ENCODE measurements at places on chromosomes 12 and 14.
A peak's percentile ranks its signal among the peaks of the same experiment; 100 is the strongest.

DNA sequence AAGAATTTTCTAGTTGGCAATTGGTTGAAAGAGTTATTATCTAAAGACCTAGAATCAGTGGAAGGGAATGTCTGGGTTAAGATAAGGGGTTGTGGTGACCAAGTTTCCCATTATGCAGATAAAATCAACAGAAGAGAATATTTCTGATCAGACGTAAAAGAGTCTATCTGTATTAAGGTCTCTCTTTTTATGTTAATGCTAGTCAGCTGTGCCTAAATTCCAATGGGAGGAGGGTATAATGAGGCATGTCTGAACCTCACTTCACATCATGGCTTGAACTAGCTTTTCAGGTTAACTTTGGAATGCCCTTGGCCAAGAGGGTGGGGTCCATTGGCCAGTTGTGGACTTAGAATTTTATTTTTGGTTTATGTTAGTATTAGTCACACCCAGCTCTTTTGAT, 34.3 kb upstream of the CHST11 start:
- no peak for DNase-seq

GRCh38 chr12:120118321-120119061, 1.9 kb upstream of the RAB35 start:
- no peak for DNase-seq

DNA sequence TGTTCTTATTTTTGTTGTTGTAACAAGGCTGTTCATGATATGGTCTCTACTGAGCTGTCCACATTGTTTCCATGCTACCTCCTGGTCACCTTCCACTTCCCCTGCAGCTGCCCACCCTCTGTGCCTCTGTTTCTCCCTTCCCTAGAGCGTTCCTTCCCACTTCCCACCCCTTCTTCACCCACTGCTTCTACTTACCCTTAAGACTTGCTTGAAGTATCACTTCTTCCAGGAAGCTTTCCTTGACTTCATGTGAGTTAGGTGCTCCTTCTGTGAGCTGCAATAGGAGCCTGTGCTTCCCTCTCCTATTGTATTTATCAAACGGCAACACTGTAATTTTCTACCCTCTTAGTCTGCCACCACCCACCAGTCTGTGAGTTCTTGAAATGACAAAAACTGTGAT, 286.8 kb upstream of the AMIGO2 start:
- no peak for DNase-seq

DNA sequence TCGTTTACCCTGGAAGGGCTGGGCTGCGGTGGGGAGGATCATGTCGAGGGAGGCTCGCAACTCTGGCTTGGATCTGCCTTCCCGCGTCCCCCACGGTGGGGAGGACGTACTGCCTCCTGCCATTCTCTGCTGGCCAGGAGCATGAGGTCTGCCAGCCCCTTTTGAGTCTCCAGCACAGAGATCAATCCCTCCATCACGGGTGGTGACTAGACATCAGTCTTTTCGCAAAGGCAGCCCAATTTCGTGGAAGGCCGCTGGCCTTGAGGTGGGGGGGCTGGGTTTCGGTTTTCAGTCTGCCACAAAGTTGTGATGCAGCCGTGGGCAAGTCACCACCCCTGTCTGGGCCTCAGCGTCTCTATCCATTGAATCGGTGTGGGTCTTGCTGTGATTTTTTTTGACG, 62.2 kb downstream of the PRMT8 start:
- DNase-seq = no peak

- DNase-seq = peak; percentile 18
Measured at GRCh38 chr12:5022465-5023061, 21.1 kb upstream of the KCNA5 start.

DNA sequence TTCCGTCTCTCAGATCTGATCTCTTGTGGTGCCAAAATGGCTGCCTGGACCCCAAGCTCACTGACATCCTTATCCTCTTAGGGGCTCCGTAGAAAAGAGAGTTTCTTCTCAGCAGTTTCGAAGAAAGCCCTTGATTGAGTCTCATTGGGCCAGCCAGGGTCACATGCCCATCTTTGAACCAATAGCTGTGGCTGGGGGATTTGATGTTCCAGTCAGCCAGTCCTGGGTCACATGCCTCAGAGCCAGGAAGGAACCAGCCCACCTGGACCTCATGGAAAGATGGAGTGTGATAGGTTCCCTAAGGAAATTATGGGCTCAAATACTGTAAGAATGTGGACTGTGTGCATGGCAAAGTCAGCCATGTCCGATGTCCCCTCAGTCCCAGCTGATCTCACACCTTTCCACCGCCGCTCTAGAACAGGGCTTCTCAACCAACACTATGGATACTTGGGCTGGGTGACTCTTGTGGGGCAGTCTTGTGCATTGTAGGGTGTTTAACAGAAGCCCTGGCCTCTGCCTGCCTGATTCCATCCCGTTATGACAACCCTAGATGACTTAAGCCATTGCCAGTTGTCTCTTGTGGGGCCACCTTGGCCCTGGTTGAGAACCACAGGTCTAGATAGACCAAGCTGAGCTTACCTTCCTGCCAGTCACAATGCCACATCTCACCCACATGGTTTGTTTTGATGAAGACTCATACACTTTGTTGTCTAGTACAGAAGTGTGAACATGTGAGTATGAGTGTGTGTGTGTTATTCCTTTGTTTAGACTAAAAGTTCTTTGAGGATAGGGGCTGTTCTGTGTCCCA, 163.9 kb downstream of the ADGRD1 start:
- no peak for DNase-seq

GRCh38 chr14:105168496-105168978, at the start of gene JAG2:
JAG2 (minus strand) TSS chr14:105168776; CDS start chr14:105168420, 356 bp downstream.
- peak; percentile 38 for DNase-seq

DNA sequence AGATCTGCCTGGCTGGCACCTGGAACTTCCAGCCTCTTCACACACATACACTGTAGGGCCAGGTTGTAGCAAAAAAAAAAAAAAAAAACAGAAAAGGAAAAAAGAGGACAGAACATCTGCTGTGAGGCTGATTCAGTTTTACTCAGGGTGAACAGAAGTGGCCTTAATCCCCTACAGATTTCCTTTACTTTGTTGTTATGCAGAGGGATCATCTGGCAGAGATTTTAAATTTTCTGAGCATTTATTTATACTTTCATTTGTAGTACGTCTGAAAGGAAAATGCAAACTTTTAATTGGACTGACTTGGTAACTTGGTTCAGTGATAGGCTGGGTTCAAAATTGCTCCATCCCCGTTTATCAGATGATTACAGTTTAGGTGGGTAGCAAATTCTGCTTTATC, 50.8 kb upstream of the PRICKLE1 start:
- DNase-seq = no peak

DNA sequence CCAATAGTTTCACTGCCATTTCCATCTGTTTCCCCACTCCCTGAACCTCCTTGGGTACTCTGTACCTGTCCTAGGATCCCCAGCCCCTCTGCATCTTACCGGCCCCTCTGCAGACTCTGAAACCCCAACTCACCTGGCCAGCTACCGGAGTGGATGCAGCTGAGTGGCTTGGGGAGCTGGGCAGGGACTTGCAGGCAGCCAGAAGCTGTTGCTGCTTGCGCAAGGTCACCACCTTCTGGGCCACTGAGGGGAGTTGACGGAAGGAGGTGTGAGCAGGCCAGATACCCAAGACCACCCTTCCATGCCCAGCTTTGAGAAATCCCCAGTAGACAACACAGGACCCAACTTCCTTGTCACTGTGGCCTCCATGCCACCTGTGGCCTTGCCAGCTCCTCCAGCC, 6.3 kb downstream of the AGAP2 start:
- DNase-seq = no peak

- no peak for DNase-seq
Measured at GRCh38 chr14:36502558-36503508, 17.2 kb downstream of the NKX2-1 start.

- no peak for DNase-seq
Measured at GRCh38 chr12:105229371-105229770, 6.6 kb downstream of the APPL2 start.

DNA sequence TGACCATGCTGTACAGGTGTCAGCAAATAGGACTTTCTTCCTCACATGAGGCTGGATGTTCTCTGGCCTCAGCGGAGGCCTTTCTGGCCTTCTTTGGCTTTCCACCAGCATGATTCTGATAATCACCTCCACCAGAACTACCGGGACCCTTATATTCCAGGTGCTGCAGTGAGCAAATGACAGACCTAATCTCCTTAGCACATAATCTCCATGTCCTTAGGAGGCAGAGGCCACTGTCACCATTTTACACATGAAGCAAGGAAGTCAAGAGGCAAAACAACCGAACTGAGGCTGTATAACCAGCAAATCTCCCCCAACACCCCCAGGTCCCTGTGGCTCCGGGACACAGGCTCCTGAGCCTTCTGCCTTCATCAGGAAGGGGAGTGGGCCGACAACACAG, 91.2 kb downstream of the ITPK1 start:
- no peak for DNase-seq

GRCh38 chr12:466039-466438, 6.3 kb downstream of the B4GALNT3 start:
- no peak for DNase-seq

GRCh38 chr12:102602521-102602920, 122.2 kb upstream of the IGF1 start:
- no peak for DNase-seq

DNA sequence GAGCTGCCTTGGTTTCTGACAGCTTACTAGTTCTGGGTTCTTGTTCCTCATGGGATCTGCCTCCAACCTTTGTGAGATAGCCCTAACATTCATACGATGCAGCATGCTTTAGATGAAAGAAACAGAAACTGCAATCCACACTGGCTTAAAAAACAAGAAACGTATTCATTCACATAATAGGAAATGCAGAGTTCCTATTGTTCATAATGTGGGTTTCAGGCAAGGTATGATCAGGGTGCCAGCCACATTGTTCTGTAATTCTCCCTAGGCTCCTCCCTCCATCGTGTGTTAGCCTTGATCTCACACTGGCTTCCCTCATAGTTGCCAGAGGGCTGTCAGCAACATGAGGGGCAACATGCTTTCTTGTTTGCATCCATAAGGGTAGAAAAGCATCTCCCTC, 2.7 kb upstream of the CCDC63 start:
- no peak for DNase-seq

- DNase-seq = peak; percentile 59
Measured at GRCh38 chr12:127162902-127163301, 1104.1 kb upstream of the TMEM132C start.

DNA sequence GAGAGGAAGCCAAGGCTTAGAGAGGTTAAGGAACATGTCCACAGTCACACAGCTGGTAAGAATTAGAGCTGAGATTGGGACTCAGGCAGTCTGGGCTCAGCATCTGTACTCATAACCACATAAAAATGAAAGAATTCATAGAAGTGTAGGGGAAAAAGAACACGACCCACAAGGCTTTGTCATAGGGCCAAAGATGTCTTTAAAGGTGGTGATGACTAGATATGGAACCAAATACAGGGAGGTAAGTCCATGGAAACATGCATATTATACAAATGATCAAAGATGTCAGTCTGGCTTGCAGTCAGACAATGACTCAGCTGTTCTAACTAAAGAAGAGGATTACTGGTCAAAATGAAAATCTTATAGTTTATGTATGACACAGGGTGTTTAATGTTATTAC, 7.2 kb upstream of the SSPN start:
- no peak for DNase-seq

GRCh38 chr14:92412912-92413311, 89.9 kb downstream of the SLC24A4 start:
- no peak for DNase-seq

GRCh38 chr14:92039063-92039718, 668 bp downstream of the TRIP11 start:
- no peak for DNase-seq

GRCh38 chr12:129385637-129385990, 518.2 kb downstream of the TMEM132D start:
- DNase-seq = no peak

GRCh38 chr12:43308776-43309175, 243.2 kb downstream of the ADAMTS20 start:
- no peak for DNase-seq

DNA sequence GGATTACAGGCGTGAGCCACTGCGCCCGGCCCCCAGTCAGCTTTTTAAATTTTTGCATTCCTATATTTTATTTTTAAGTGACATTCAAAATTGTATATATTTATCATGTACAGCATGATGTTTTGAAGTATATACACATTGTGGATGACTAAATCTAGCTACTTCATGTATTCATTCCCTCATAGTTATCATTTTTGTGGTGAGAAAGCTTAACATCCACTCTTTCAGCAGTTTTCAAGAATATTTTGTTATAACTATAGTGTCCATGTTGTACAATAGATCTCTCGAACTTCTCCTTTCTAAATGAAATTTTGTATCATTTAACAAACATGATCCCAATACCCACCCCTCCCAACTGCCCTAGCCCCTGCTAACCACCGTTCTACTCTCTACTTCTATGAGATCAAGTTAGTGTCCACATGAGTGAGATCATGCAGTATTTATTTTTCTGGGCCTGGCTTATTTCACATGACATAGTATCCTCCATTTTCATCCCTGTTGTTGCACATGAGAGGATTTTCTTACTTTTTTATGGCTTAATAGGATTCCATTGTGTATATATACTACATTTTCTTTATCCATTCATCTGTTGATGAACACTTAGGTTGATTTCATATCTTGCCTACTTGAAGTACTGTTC, 8.8 kb upstream of the HEBP1 start:
- no peak for DNase-seq

- DNase-seq = no peak
Measured at GRCh38 chr14:80933282-80933681, 8.3 kb downstream of the CEP128 start.

DNA sequence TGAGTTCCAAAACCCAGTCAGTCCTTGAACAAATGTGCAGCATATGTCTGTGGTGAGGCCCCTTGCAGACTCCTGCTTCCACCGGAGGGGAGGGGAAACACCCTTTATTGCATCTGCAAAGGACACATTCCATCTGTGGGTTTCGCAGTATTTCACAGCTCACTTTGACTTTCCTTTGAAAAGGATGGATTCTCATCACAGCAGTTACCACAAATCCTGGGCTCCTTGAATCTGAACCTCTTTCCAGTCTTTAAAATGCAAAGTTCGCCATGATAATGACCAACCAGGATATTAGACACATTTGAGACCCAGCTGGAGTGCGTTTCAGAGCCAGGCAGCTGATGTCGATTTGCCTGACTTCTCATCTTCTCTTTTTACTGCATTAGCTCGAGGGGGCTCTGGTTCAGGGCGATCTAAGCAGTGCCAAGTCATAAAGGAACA, 242.4 kb downstream of the SLC15A4 start:
- DNase-seq = no peak

DNA sequence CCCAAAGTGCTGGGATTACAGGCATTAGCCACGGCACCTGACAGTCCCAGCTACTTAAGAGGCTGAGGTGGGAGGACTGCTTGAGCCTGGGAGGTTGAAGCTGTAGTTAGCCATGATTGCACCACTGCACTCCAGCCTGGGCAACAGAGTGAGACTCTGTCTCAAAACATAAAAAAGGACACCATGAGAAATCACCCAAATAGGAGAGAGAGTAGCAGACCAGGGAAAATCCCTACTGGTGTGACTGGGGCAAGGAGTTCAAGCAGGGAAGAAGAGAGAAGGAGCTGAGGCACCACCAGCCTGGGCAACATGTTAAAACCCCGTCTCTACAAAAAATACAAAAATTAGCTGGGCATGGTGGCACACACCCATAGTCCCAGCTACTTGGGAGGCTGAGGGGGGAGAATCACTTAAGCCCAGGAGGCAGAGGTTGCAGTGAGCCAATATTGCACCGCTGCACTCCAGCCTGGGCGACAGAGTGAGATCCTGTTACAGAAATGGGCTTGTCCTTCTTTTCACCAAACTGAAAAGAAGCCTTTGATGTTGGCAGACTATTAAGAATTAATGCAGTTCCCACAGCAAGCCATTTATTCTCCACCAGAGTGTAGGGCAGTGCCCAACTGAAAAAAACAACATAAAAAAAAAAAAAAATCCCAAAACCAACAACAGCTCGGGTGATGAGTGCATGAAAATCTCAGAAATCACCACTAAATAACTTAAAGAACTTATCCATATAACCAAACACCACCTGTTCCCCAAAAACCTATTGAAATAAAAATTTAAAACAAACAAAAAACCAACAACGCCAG, 4.5 kb upstream of the SRSF9 start:
- DNase-seq = no peak
